Naive thymus-derived CD4-positive, alpha-beta T cell (primary cell): ENCODE measurements at places on chromosomes 7 and 10. TPM values are rescaled to one million over a fixed set of nuclear protein-coding genes. Genes with fewer than 3 reads are reported as not detected.

Gene DYDC2
- polyA plus RNA-seq: not detected

Gene CTAGE4
- polyA plus RNA-seq: not detected

Gene VSTM2A
- polyA plus RNA-seq: not detected

Gene TMEM139
- 0.46 TPM for polyA plus RNA-seq

Gene ABLIM1
- 440 TPM for polyA plus RNA-seq

Gene JCAD
- not detected for polyA plus RNA-seq

Gene EPDR1
- 1.3 TPM for polyA plus RNA-seq

Gene CUX1
- polyA plus RNA-seq: 10.1 TPM

Gene PCLO
- not detected for polyA plus RNA-seq
